ENCODE measurements at places on chromosomes 1 and 21.

GRCh38 chr1:79501153-79501552, 494.6 kb upstream of the ADGRL4 start:
- DNase-seq = no peak

DNA sequence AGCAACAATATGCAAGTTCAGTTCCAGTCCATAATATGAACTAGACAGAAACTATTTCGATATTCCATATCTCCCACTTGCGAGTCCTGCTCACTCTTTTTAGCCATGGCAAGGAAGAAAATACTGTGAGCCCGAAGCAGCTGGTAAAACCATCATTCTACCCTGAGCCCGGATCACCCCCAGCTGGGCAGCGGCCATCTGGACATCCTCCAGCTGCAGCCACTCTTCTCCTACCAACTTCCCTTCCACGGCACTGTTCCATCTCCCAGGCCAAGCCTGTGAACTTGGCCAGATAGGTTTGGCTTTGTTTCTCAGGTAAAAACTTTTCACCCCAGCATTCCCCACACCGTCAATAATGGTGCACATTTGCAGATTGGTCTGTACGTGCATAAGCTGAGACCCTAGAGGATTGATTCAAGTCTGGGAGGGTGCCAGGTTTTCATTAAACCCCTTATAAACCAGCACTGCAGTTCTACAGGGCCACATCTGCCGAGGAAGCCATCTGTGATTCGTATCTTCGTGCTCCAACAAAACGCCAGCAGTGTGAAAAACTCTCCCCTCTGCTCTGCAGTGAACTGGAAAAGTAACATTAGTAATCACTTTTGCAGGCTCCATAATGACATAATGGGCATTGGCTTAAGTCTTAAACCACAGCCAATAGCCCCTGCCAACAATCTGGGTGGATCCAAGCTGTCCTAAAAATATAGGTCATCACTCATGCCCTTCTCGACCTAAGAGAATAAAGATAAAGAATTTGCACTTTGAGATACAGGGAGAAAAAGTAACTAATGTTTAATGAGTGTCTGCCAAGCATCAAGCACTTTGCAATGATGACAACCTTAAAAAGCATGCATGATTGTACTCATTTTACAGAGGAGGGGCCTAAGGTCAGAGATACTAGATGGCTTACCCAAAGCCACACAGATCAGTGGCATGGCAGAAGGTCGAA, 205.1 kb downstream of the PLPP3 start:
- DNase-seq = no peak

- DNase-seq = no peak
Measured at GRCh38 chr1:52032124-52032784, 1.4 kb downstream of the KTI12 start.

- no peak for DNase-seq
Measured at GRCh38 chr1:193219391-193219790, 33.0 kb upstream of the B3GALT2 start.

- DNase-seq = no peak
Measured at GRCh38 chr1:64337475-64337874, 132.5 kb upstream of the CACHD1 start.

DNA sequence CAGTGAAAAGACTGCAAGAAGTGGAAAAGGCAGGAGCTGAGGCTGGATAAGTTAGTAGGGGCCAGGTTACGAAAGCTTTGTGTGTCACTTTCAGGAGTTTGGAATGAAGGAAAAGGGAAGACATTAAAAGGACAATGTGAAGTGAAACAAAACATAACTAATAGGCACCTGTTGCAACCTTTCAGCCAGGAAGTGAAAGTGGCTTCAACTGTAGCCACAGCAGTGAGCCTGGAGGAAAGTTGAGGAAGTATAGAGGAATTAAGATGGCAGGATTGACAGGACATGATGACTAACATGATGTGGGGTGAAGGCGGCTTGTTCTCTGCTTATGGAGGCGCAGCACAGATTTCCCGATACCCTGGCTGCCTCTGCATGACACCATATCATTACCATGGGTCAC, 68.9 kb downstream of the C4BPA start:
- DNase-seq = peak; percentile 64

GRCh38 chr1:52567943-52568342, 15.1 kb upstream of the TUT4 start:
- no peak for DNase-seq

- no peak for DNase-seq
Measured at GRCh38 chr1:47774986-47775834, 222.0 kb downstream of the TRABD2B start.

- DNase-seq = no peak
Measured at GRCh38 chr1:67839826-67840225, 6.6 kb upstream of the GNG12 start.

DNA sequence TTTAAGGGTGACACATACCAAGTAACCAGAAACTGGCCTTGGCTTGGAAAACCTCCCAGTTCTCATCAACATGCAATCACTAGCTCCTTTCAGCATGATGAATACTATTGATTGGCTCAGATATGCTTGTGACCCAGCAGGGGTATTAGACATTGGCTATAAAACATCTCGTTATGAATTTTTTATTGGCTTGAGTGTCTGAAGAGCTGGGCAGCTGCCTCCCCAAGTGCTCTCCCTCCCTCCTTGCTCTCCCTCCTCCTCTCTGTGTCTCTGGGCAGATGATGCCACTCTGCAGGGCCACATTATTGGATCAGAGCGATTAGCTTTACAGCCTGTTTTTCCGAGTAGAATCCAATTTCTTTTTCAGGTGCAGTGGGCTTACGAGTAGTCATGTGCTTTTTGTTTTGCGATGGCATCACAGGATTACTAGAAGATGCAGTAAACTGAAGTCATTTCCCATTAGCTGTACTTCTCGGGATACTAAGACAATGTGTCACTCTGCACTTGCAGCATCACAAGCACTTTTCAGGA, 79.3 kb upstream of the ATF3 start:
- no peak for DNase-seq

DNA sequence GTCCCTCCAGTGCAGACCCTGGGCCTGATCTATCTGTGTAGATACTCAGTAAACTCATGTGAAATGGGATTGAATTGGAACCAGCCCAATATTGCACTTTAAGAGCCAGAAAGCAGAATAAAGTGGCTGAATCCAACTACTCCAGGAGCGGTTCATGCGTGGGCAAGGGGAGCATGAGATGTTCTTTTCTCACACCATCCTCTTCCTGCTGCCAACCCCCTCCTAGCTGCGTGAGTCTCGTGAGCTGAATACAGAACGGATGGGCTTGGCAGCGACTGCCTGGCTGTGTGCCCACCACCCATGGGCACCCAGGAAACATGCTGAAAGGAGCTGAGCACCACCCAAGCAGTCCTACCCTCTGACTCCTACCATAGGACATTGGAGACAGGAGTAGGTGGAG, 128.3 kb downstream of the ELAVL4 start:
- DNase-seq = no peak

DNA sequence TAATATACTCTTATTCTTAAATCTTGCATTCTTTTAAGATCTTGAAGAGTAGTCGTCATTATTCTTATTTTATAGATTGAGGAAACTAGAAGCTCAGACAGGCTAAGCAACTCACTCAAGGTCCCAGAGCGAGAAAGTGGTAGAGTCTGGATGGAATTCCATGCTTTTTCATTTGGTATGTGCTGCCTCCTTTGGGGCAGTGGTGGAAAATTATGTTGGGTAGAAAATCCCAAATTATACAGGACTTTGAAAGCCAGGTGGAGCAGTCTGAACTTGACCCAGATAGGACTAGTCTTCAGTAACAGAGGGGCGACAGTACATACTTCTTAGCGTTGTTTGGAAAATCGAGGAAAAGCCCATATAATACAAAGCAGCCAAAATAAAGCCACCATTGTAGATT, 205.6 kb downstream of the ATG4C start:
- no peak for DNase-seq

DNA sequence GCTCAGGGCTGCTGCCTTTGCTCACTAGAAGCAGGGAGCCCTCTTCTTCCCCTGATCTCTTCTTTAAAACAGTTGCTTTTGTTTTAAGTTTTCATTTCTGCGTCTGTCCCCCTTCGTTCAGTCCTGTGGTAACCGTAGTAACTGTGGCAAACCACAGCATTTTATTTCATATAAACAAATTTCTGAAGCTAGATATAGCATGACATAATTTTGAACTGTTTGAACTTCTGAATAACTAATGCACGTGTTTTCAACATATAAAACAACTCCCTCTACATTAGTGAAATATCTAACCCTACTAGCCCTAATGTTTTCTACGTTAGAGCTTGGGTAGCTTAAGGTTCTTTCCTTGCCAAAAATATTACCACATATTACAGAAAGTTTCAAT, 104.6 kb downstream of the DISP1 start:
- DNase-seq = no peak

DNA sequence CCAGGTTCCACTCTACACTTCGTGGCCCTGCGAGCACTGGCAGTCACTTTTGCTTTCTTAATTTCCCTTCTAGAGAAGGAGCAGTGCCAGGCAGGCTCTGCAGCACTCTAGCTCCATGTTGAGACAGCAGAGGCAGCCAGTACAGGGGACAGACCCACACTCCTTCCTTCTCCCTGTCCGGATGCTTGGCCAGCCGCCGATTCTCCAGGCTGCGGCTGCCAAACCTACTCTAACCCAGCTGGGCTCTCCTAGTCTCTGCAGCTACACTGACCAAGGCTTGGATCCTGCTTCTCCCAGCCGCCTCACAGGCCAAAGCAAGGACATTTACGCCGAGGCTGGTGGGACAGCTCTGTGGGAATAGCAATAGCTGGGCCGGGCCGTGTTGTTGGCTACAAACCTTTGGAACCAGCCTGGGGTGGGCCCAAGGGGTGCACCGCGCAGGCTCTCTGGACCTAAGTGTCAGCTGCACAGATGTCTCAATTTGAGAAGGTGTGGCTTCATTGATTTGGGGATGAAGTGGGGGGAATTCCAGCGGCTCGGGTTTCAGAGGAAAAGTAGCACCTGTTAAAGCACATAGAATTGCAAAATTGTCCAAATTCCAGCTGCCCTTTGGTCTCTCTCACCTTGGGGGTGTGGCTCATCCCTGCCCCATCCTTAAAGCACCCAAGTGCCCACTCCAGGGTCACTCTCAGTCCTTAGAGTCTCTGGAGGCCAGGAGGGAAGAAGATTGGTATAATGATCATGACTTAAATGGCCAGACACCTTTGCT, 3.2 kb downstream of the BARHL2 start:
- no peak for DNase-seq

DNA sequence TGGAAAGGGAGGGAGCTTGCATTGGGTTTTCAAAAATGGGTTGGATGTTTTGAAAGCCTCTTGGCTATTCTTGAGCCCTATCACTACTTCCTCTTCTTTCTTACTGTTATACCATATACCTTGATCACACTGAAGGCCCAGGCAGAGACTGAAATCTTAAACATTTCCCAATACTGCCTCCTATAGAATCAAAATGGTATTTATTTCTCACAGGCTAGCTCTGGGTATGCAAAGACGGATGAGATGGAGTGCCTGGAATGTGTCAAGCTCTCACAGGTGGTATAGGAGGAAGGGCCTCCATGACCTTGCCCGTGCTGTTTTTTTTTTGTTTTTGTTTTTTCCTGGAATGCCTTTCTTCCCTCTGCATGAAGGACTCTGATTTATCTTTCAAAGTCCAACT, 268.4 kb upstream of the USP24 start:
- no peak for DNase-seq

DNA sequence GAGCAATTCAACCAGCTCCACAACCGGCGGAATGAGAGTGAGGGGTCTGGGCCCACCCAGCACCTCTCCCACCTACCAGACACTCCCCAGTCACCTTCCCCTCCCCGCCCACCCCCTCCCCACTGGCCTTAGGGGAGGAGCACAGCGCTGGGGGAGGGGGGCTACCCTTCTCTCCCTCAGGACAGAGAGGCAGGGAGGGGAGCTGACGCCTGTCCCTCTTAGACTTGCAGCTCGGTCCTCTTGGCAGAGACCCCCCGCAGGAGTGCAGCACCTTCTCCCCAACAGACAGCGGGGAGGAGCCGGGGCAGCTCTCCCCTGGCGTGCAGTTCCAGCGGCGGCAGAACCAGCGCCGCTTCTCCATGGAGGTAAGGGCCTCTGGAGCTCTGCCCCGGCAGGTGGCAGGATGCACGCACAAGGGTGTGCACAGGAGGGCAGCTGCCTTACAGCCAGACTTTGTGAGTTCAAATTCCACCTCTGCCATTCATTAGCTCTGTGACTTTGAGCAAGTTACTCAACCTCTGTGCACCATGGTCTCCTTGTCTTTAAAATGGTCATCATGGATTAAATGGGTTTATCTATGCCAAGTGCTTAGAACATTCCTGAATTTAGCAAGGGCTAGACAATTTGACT, 18.9 kb downstream of the CDK18 start:
- DNase-seq = no peak

DNA sequence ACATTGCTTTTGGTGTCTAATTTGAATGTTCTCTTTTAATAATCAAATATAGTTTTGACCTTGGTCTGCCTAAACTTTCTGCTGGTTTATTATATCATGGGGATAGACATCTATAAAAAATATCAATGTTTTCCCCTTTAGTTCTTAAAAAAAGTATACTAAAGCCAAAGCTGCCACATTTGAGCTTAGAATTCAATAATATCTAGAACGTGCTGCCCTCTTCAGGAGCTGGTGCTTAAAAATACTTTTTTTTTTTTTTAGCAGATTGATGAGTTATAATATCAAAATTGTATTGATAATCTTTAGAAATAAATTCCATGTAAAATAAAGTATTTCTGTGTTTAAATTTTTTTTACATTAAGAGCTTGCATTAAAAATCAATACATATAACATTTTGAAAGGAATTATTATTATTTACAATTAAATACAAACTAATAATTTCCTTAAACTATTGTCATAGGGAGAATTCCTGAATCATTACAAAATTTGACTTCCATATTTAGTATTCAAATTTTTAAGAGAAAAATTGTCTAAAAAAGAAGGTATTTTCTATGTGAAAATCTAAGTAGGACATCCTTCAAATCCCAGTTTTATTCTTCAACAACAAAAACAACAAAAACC, 40.1 kb upstream of the ADGRL2 start:
- DNase-seq = no peak

DNA sequence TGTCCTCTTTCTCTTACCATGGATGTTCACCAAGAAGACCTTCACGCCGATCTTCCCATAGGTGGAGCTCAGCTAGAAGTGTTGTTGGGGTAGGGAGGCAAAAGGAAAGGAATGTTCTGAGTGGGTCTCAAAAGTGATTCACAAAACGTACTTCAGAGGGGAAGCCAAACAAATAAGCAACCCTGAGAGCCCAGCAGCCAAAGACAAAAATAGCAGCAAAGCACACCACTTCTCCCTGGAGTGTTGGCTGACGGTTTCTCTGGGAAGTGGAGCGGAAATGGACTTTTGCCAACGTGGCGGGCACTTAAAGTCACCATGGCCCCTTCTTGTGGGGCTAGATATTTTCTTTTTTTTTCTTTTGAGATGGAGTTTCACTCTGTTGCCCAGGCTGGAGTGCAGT, 23.1 kb downstream of the SLC26A9 start:
- no peak for DNase-seq

- DNase-seq = no peak
Measured at GRCh38 chr1:66642992-66643391, 109.0 kb downstream of the SGIP1 start.
